ENCODE measurements at places on chromosomes 13 and 19. TPM values are rescaled to one million over a fixed set of nuclear protein-coding genes. Genes with fewer than 3 reads are reported as not detected.

- no peak for DNase-seq
These were observed 4.3 kb downstream of the LGALS14 start for GRCh38 chr19:39708594-39708993.

DNA sequence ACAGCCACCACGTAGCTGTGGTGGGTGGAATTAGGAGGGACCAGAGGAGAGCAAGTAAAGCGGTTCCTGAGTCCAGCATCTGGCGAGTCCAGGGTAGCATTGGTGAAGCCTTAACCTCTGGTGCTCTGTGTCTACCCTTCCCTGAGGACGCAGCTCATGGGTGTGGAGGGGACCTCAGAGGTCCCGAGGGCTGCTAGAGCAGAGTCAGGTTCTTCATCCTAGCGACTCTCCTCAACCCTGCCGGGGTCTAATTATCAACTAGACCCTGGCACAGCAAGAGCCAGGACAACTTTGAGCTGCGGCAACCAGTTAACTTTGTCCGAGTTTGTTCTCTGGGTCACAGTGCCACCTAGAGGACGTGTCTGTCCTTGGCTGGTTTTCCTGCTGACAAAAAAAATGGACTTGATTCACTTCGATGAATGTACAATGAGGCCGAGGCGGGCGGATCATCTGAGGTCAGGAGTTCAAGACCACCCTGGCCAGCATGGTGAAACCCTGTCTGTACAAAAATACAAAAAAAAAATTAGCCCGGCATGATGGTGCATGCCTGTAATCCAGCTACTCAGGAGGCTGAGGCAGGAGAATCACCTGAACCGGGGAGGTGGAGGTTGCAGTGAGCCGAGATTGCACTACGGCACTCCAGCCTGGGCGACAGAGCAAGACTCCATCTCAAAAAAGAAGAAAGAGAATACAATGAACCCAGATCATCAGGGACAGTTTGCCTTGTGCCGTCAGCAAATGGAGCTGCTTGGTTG lies 25.0 kb downstream of the TSSK6 start:
- peak; percentile 85 for DNase-seq

DNA sequence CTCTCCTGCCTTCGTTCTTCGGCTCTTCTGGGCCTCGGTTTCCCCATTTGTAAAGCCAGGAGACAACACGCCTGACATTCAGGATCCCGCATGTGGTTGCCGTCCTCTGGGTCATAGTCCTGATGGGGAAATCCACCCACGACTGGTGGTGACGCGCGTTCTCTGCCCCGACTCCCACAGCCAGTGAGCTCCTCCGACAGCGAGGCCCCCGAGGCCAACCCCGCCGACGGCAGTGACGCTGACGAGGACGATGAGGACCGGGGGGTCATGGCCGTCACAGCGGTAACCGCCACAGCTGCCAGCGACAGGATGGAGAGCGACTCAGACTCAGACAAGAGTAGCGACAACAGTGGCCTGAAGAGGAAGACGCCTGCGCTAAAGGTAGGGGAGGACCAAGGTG lies 16.4 kb downstream of the HDGFL2 start:
- DNase-seq: no peak

Gene FXYD7
- polyA plus RNA-seq: 0.56 TPM

GRCh38 chr19:55241143-55241934 lies 12.8 kb upstream of the TMEM86B start:
- DNase-seq: no peak

GRCh38 chr13:28106976-28107375 lies 6.6 kb upstream of the FLT3 start:
- DNase-seq: no peak
